ENCODE measurements at places on chromosomes 12 and 14. TPM values are rescaled to one million over a fixed set of nuclear protein-coding genes. Genes with fewer than 3 reads are reported as not detected.

DNA sequence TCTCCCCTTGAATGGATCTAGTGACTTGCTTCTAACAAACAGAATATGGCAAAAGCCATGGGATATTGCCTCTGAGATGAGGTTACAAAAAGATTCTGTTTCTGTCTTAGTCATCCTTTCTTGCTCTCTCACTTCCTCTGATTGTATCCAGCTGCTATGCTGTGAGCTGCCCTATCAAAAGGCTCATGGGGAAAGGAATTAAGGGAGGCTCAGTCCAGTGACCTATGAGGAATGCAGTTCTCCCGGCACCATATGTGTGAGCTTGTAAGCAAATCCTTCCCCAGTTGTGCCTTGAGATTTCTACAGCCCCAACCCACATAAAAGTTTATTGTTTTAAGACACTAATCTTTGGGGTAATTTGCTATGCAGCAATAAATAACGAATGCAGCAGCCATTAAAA, 183.1 kb downstream of the KLHL28 start:
- H3K27ac ChIP-seq: no peak overlapping the region
- H3K4me3 ChIP-seq: no peak overlapping the region
- no peaks in the 10 kb centered on the region for H3K4me1 ChIP-seq

DNA sequence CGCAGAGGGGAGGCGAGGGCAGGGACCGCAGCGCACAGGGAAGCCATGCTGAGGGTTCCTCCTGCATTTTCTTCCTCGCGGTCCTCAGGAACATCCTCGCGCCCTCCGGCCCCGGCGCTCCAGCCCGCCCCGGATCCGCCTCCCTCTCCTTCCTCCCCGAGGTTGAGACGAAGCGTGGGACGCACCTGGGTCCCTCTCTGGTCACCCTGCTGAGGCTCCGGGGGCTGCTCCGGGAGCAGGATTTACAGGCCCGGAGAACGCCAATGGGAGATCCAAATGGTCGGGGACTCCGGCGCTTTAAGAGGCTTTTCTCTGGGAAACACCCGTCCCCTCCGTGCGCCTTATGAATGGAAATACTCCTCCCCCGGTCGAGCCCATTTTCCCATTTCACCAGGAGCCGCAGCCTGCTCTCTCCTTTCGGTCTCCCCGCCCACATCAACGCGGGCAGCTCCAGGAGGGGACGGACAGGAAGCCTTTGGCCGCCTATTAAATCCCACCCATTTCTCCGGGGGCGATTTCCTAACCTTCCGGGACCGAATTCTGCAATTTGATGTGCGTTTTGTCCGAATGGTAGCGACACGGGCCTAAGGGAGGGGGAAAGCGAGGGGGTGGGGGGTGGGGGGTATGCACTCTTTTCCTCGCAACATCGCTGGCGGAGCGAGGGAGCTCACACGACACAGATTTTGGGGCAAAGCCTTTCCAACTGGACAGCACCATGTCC, at the start of gene UNC79:
TSS of gene UNC79 (plus strand) at position 625 of the 721 bp plus-strand sequence. CDS start at position 716, 91 bp downstream.
- no peaks in the 10 kb centered on the region for H3K36me3 ChIP-seq
- peak within 1 kb of the TSS; percentile 63 for H3K27ac ChIP-seq
- peaks cover 6% of the 10 kb centered on the region for H3K4me1 ChIP-seq
- DNase-seq: peak; percentile 94

DNA sequence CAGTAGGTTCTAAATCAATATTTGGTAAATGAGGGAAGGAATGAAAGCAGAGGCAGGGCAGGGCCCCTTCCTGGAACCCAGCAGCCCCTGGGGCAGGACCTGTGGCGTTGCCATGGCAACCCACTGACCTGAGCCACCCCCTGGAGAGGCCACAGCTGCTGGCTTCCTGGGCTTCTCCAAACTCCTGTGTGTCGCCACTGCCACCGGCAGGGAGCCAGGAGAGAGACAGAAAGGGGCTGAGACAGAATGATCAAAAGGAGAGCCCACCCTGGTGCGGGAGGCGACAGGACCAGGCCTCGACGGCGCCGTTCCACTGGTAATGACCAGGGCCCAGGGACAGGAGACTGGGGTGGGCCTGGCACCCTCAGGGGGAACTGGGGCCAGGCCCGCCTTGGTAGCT, 18.2 kb downstream of the RFX4 start:
- DNase-seq: peak; percentile 57
- H3K27me3 ChIP-seq: no peaks in the 10 kb centered on the region
- H3K36me3 ChIP-seq: peaks cover 9% of the 10 kb centered on the region
- H3K4me1 ChIP-seq: peaks cover 19% of the 10 kb centered on the region
- no peak overlapping the region for H3K4me3 ChIP-seq

DNA sequence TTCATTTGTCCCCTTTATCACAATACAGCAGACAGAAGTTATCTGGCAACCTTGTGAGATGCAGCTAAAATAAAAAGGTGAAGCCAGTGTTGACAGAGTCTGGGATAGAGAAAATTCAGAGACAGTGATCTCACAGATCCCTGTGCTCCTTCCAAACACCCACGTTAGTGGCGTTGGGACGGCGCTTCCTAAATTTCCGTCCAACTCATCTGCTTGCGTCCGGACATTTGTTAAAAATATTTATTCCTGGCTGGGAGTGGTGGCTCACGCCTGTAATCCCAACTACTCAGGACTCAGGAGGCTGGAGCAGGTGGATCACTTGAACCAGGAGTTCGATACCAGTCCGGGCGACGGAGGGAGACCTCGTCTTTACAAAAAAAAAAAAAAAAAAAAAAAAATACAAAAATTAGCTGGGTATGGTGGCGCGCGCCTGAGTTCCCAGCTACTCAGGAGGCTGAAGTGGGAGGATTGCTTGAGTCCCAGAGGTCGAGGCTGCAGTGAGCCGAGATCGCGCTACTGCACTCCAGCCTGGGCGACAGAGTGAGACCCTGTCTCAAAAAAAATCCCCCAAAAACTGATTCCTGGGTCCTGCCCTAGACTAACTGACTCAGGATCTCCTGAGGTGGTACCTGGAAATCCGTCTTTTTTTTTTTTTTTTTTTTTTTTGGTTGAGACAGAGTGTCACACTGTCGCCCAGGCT, 708 bp upstream of the TCTN1 start:
- DNase-seq: no peak
- no peaks in the 10 kb centered on the region for H3K27me3 ChIP-seq
- peak overlapping the region; percentile 78 for H3K4me3 ChIP-seq

- peaks cover 8% of the 10 kb centered on the region for H3K4me1 ChIP-seq
- H3K4me3 ChIP-seq: no peak overlapping the region
- DNase-seq: no peak
- no peak overlapping the region for H3K27ac ChIP-seq
- H3K27me3 ChIP-seq: peaks cover 6% of the 10 kb centered on the region
- no peaks in the 10 kb centered on the region for H3K36me3 ChIP-seq
Measured at GRCh38 chr12:108766294-108766693, 35.0 kb upstream of the CORO1C start.

GRCh38 chr12:9760699-9761418, at the start of gene CD69:
TSS of gene CD69 (minus strand) at chr12:9760901. CDS start at chr12:9760820, 81 bp downstream.
- no peak within 1 kb of the TSS for H3K27ac ChIP-seq
- H3K4me1 ChIP-seq: no peaks in the 10 kb centered on the region
- no peak within 1 kb of the TSS for H3K4me3 ChIP-seq

DNA sequence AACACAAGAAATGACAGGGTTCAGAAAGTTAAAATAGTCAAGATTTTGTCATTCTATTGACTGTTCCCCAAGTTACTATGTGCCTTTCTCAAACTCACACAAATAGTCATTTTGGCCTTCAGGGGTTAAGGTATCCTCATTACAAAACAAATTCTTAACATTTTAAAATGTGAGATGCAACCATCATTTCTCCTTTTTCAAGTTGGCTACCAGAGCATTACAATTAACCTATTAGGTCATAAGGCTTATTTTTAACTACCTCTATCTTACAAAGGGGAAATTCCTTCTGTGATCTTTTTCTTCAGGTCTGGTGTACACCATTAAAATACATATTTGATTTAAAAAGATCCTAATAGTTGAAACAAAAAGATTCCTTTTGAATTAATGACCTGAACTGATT, 61.2 kb downstream of the SLC38A1 start:
- no peaks in the 10 kb centered on the region for H3K36me3 ChIP-seq
- H3K4me1 ChIP-seq: peaks cover 3% of the 10 kb centered on the region
- no peak overlapping the region for H3K27ac ChIP-seq
- H3K27me3 ChIP-seq: no peaks in the 10 kb centered on the region
- H3K4me3 ChIP-seq: no peak overlapping the region
- DNase-seq: no peak

GRCh38 chr14:56049536-56049935, 68.7 kb upstream of the PELI2 start:
- H3K27me3 ChIP-seq: no peaks in the 10 kb centered on the region
- H3K4me3 ChIP-seq: no peak overlapping the region
- no peak overlapping the region for H3K27ac ChIP-seq
- no peaks in the 10 kb centered on the region for H3K36me3 ChIP-seq
- H3K4me1 ChIP-seq: no peaks in the 10 kb centered on the region

GRCh38 chr12:43742106-43742505, 16.5 kb downstream of the PUS7L start:
- no peaks in the 10 kb centered on the region for H3K4me1 ChIP-seq
- no peak overlapping the region for H3K27ac ChIP-seq
- H3K36me3 ChIP-seq: no peaks in the 10 kb centered on the region
- no peak for DNase-seq
- no peaks in the 10 kb centered on the region for H3K27me3 ChIP-seq

The TMED10 gene
- polyA plus RNA-seq: 181 TPM

- H3K4me3 ChIP-seq: no peak overlapping the region
- no peak overlapping the region for H3K27ac ChIP-seq
- no peak for DNase-seq
- H3K4me1 ChIP-seq: peaks cover 7% of the 10 kb centered on the region
- H3K36me3 ChIP-seq: no peaks in the 10 kb centered on the region
Measured at GRCh38 chr14:64549016-64549415, 745 bp upstream of the PPP1R36 start.

- DNase-seq: no peak
- no peak overlapping the region for H3K4me3 ChIP-seq
- H3K4me1 ChIP-seq: peaks cover 57% of the 10 kb centered on the region
Measured at GRCh38 chr12:227923-228845, 14.2 kb upstream of the SLC6A12 start.

DNA sequence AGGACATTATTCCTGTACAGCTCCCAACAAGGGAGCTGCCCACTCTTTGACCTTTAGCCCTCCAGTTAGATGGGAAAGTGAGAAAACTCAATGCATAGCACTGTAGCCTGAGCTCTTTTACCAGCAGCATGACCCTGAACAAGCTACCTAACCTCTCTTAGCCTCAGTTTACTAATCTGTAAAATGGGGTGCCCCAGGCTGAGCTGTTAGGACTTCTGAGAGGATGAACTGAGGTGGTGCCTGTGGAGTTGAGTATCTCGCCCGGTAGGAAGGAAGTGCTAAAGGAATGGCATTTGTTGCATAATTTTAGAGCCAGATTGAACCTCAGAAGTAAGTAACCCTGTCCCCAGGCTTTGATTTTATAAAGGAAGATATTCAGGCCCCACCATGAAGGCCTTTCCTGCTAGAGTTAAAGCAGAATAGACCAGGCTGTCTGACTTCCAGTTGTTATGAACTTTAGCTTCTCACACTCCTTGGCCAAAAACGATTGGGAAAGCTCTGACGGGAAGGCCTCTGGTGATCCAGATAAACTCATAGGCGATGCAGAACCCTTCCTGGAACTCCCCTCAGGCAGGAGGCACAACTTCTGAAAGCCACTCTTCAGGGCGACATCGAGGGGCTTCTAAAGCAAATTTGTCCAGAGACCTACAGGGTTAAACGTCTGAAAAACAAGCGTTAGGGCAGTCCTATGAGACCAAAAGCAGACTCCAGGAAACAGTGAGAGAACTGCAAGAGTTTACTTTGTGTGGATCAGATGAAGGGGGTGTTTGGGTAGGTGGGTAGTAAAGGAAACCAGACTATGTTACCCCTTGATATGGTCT, 2.5 kb upstream of the SERPINA10 start:
- DNase-seq: no peak
- H3K4me1 ChIP-seq: no peaks in the 10 kb centered on the region
- H3K27ac ChIP-seq: no peak overlapping the region
- no peak overlapping the region for H3K4me3 ChIP-seq
- no peaks in the 10 kb centered on the region for H3K36me3 ChIP-seq

The CREBL2 gene
- polyA plus RNA-seq: 30.3 TPM

- no peaks in the 10 kb centered on the region for H3K36me3 ChIP-seq
- no peak overlapping the region for H3K4me3 ChIP-seq
- no peaks in the 10 kb centered on the region for H3K4me1 ChIP-seq
- DNase-seq: peak; percentile 88
Measured at GRCh38 chr12:12376646-12377448, 20.0 kb downstream of the BORCS5 start.

GRCh38 chr14:39491134-39491571, 58.9 kb upstream of the FBXO33 start:
- H3K4me3 ChIP-seq: no peak overlapping the region
- H3K4me1 ChIP-seq: peaks cover 4% of the 10 kb centered on the region
- DNase-seq: no peak

DNA sequence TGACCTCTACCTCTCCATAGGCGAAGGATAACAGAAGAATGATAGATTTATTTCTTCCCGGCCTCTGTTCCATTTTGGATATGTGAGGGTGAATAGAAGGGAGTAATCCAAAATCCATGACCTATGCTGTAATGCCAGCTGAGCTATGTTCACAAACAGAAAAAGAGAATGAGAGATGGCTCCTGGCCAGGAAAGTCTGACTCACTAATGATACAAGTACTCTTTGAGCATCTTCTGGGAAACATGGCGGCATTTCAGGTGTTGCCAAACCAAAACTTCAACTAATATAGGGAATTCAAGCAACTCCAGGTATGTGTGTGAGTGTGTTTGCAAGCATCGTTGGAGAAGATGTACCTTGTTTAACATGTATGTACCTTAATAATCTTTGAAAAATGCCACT, 55.1 kb downstream of the MED13L start:
- H3K27me3 ChIP-seq: no peaks in the 10 kb centered on the region
- no peak overlapping the region for H3K27ac ChIP-seq

DNA sequence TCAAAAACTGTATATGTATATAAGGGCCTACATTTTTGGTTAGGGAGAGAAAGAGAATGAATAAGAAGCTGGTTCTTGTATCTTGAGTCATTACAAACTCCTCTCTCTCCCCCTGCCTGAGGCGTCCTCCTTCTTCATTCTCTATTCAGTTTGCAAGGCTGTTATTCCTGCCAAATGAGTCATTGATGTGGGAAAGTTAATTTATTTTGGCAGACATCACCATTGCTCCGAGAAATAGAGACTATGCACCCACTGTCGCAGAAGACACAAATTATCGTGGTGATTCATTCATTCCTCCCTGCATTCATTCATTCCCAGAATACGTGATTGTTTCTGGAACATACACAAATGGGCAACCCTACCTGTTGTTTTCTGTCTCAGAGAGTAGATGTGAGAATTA, 112.5 kb upstream of the MED13L start:
- no peaks in the 10 kb centered on the region for H3K36me3 ChIP-seq
- no peak overlapping the region for H3K4me3 ChIP-seq
- H3K4me1 ChIP-seq: peaks cover 5% of the 10 kb centered on the region
- no peaks in the 10 kb centered on the region for H3K27me3 ChIP-seq
- no peak overlapping the region for H3K27ac ChIP-seq
- DNase-seq: no peak

The LRP1-AS gene
- polyA plus RNA-seq: not detected

GRCh38 chr14:49895480-49895879, 2.6 kb downstream of the ARF6 start:
- peaks cover 3% of the 10 kb centered on the region for H3K36me3 ChIP-seq
- H3K27me3 ChIP-seq: no peaks in the 10 kb centered on the region
- peak overlapping the region; percentile 92 for H3K4me3 ChIP-seq
- peaks cover 10% of the 10 kb centered on the region for H3K4me1 ChIP-seq
- H3K27ac ChIP-seq: no peak overlapping the region
- DNase-seq: no peak

Measured in spinal cord (tissue), 10 donors.